Activated naive CD4-positive, alpha-beta T cell (primary cell): ENCODE measurements at places on chromosomes 6 and 20.

- DNase-seq: no peak
These were observed 156.6 kb downstream of the UNC5CL start for GRCh38 chr6:40882323-40882997.

GRCh38 chr6:33875696-33876095 is 71.9 kb upstream of the MLN start:
- DNase-seq: no peak

GRCh38 chr20:55242853-55243252 is 762.5 kb downstream of the CBLN4 start:
- no peak for DNase-seq

GRCh38 chr6:53095716-53096115 is 30.5 kb downstream of the FBXO9 start:
- no peak for DNase-seq

- DNase-seq: no peak
These were observed 87.8 kb upstream of the TIAM2 start for GRCh38 chr6:154907291-154907690.

- DNase-seq: peak; percentile 97
These were observed at the start of gene NEU1 for GRCh38 chr6:31862344-31863235. TSS of gene NEU1 (minus strand) at chr6:31862821. CDS start at chr6:31862776, 45 bp downstream.

DNA sequence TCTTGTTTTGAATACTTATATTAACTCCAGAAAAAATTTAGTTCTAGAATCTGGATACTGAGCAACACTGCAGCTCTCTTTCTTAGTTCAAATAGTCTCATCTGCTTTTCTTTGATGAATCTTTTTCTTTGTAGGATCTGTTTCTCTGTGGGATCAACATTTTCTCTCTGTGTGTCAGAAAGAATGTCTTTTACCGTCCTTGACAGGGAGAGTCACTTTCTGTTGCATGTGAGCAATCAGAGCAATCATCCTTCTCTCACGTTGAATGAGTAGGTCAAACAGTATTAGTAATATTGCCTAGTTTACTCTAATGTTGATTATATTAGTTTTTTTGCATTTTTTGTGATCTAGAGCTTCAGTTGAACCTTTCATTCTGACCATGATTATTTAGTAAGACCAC is 130.9 kb downstream of the TRMT11 start:
- DNase-seq: no peak

GRCh38 chr20:36936341-36936740 is 15.2 kb downstream of the SAMHD1 start:
- DNase-seq: no peak

DNA sequence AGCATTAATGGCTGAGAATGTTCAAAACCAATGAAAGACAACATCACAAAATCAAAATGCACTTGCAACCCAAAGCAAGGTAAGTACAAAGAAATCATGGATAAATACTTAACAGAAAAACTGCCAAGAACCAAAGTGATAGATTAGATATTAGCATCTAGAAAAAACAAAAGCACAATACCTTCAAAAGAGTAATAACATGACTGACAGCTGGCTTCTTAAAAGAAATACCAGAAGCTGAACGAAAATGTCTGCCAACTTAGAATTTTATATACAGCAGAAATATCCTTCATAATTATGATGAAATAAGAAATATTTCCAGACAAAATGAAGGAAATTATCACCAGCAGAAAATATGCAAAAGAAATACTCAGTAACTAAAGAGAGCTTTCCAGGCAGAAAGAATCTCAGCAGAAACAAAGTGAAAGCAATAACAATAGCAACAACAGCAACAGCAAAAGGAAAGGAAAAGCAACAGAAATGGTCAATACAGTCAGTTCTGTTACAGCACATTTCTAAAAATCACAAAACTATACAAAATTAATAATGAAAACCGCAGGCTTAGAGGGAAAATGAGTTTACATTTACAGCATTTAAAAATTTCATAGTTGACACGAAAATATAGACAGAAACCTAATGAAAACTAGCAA is 121.5 kb upstream of the MAN1A1 start:
- no peak for DNase-seq

GRCh38 chr6:131348572-131348971 is 213.3 kb downstream of the AKAP7 start:
- DNase-seq: no peak

- DNase-seq: no peak
These were observed 4.7 kb downstream of the ADNP start for GRCh38 chr20:50926530-50926929.

DNA sequence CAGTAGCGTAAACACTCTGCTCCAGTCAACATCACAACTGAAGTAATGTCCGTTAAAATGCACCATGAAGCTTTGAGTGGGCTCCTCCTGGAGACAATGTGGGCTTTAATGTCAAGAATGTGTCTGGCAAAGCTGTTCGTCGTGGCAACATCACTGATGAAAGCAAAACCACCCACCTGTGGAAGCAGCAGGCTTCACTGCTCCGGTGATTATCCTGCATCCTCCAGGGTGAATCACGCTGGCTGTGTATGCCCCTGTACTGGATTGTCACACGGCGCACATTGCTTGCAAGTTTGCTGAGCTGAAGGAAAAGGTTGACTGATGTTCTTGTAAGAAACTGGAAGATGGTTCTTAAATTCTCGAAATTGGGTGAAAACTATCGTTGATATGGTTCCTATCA is 128.5 kb downstream of the MOXD1 start:
- no peak for DNase-seq

DNA sequence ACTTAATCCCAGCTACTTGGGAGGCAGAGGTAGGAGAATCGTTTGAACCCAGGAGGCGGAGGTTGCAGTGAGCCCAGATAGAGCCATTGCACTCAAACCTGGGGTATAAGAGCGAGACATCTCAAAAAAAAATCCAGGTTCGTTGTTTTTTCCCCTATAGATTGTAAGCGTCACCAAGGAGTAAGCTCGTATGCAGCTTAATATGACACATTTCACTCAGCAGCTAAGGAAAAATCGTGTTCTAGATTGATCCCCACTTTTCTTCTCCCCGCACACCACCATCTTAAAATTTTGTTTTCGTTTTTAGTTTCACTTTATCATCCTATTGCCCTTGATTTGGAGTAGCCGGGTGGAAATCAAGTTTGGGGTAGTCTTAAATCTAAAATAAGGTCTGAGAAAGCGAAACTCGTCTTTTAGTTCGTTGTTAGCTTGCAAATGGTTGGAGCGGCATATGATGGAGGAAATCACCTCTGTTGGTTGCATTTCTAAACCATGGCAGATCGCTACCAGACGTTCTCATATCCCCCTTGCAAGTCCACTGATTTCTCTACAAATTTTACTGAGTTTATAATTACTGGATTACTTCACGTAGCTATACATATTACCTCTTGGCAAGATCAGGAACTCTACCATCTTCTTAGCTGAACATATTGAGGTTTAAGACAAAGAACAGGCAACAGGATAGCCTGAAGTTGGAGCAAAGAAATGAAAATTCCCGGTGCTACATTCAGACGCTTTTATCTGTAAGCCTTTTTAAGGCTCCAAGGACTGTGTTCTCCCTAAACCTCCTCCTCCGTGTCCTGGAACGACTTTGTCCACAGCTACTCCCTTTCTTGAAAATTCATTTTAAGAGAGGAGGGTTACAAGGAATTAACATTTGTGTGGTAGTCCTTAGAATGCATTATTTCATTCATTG is 91.1 kb upstream of the BTN3A2 start:
- no peak for DNase-seq

GRCh38 chr6:6545616-6546317 is 42.8 kb upstream of the LY86 start:
- DNase-seq: no peak

GRCh38 chr6:30263734-30264133 is 50.5 kb upstream of the TRIM26 start:
- DNase-seq: no peak

DNA sequence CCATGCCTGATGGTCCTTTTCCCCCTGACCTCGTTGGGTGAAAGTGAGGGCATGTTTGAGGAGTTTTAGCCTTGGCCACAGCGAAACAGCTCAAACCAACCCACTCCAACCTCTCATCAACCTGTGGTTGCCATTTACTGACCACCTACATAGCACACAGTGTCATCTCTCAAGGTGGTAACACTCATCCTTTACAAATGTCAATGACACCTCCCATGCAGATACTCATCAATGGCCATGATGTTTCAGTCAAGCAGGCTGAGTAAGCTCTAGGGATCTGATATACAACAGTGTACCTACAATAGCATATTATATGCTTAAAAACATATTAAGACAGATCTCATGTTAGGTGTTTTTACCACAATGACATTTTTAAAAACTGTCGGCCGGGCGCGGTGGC is 9.3 kb downstream of the RRAGD start:
- DNase-seq: no peak

GRCh38 chr6:105591053-105591452 is 188.2 kb upstream of the PREP start:
- no peak for DNase-seq

- DNase-seq: no peak
These were observed 139.7 kb upstream of the TMEM170B start for GRCh38 chr6:11397622-11398450.

DNA sequence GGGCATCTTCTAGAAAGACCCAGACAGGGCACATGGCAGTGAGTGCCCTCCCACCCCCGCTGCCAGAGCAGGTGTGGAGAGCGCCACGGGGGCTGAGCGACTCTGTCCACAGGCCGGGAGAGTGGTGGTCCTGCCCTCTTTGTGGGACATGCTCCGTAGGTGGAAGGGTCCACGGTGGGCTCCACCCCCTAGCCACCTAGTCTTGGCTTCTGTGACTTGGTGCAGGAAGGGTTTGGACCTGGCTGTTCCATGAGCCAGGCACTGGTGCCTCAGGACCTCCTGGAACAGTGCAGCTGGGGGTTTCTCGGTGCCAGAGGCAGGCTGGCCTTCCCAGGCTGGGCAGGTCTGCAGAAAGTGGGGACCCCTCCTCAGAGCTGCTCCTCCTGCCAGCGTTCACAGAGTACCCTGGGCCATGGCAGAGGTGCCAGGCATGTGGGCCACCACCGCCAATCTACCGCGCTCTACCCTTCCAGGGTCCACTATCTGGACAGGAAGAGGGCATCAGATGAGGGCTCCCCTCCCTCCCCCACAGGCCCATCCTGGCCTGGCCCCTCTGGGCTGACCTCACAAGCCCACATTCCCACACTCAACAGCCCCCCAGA is 23.0 kb downstream of the SLCO4A1 start:
- DNase-seq: no peak

DNA sequence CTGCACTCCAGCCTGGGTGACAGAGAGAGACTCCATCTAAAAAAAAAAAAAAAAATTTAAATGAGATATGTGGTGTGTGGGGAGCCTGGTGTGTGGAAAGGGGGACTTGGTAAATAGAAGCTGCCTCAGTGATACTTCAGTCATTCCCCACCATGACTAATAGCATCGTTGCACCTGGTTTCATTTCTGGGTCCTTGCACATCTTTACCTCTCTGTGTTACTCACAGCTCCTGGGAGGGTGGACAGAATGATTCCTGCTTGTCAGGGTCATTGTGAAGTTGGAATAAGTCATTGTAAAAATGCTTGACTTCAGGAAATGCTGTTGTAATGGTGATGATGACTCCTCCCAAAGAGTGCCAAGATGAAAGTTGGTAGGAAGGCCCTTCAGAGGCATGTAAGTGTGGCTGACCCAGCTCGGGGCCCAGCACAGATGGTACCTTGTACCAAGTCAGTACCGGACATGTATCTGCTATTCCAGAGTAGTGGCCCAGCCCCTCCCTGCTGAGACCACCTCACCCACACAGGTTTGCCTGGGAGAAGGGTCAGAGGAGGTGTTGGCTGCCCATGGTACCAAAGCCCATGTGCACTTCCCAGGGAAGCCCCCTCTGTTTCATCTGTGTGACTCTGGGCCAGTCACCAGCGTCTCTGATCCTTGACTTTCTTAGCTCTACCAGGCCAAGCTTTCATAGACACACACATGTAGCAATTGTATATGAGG is 48.4 kb downstream of the PLAGL2 start:
- no peak for DNase-seq
